Activated T-helper 9 cell treated with anti-CD3 and anti-CD28 coated beads, Interleukin-2, amount 50 U/mL, for 16 hours (primary cell): ENCODE measurements at places on chromosomes 5 and 9.
A peak's percentile ranks its signal among the peaks of the same experiment; 100 is the strongest.

- DNase-seq = no peak
Measured at GRCh38 chr5:158326256-158326655, 467.3 kb upstream of the CLINT1 start.

- DNase-seq = no peak
Measured at GRCh38 chr9:103731541-103731940, 362.6 kb upstream of the SMC2 start.

- no peak for DNase-seq
Measured at GRCh38 chr5:90293931-90294330, 115.6 kb downstream of the CETN3 start.

DNA sequence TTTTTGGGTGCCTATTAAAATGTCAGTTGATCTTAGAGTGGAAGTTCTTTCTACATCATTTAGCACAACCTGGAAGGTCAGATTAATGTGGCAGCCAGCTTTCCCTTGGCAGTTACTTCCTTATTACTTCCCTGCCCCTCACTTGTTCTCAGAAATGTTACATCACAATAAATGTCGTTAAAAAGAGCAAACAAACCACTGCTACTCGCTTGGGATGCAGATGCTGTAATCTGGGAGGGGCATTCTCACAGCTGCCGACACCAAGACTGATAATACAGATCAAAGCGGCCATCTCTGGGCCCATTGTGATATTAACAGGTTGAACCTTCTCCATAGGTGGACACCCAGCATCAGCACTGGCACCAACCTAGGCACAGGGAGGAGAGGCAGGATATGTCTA lies 29.3 kb downstream of the PLAC8L1 start:
- no peak for DNase-seq

GRCh38 chr9:6194934-6195333 lies 20.7 kb upstream of the IL33 start:
- no peak for DNase-seq

DNA sequence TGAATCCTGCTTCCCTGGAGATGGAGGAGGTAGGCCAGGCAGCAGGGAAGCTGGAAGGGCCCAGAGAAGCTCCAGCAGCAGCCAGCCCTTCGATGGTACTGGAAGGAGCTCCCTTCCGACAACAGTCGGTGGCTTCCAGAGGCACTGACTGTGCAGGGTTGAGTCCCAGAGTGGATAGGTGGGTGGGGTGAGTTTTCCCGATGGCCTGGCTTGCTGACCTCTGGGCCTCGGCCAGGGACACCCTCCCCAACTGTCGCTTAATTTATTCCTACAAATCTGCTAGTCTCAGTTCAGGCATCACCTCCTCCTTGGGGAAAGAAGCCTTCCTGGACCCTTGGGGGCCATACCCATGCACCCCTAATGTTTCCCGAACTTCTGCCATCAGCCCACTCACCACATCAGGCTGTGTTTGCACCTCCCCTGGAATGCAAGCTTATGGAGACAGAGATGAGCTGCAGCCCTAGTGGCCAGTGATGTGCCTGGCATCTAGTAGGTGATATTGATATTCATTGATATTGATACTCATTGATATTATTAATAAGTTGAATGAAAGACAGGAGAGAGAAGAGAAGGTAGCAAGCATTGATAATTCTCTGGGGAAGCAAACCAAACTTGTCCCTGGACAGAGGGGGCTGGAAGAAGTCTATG lies 104.6 kb upstream of the BOD1 start:
- DNase-seq = no peak

DNA sequence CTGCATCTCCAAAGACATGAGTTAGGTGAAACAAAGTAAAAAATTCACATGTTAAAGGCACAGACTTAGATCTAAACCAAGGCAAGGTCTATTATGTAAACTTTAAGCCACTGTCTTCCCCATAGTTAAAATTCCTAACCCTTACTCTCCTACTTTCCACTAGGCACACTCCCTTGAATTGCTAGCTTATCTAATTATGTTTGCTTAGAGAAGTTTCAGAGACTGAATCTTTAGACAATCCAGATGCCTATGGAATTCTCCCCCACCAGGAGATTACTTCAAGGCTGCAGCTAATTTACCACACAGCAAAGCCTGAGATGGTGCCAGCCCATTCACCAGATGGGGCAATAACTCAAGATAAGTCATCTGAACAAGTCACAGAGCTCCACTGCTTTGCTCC lies 803.1 kb upstream of the COX7C start:
- no peak for DNase-seq

- no peak for DNase-seq
Measured at GRCh38 chr9:4665357-4665756, 923 bp downstream of the SPATA6L start.

- DNase-seq = peak; percentile 60
Measured at GRCh38 chr5:68239487-68239886, 23.9 kb downstream of the PIK3R1 start.

GRCh38 chr5:6859951-6860638 lies 146.9 kb downstream of the TENT4A start:
- DNase-seq = no peak

DNA sequence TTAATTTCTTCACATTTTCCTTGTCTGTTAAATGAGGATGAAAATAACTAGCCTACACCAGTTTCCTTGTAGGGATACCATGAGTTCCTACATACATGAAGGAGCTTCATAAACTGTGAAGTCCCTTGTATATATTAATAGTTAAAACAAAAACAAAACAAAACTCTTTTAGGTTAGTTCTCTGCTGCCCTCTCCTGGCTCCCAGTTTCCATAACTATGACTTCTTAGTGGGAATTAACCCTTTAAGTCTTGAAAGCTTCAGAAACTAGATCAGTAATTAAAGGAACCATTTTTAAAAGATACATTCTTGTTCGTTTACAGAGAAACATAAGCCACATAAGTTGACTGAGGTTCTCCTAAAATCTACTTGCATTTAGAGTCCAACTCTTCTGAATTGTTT lies 500.0 kb upstream of the C9orf72 start:
- DNase-seq = no peak

DNA sequence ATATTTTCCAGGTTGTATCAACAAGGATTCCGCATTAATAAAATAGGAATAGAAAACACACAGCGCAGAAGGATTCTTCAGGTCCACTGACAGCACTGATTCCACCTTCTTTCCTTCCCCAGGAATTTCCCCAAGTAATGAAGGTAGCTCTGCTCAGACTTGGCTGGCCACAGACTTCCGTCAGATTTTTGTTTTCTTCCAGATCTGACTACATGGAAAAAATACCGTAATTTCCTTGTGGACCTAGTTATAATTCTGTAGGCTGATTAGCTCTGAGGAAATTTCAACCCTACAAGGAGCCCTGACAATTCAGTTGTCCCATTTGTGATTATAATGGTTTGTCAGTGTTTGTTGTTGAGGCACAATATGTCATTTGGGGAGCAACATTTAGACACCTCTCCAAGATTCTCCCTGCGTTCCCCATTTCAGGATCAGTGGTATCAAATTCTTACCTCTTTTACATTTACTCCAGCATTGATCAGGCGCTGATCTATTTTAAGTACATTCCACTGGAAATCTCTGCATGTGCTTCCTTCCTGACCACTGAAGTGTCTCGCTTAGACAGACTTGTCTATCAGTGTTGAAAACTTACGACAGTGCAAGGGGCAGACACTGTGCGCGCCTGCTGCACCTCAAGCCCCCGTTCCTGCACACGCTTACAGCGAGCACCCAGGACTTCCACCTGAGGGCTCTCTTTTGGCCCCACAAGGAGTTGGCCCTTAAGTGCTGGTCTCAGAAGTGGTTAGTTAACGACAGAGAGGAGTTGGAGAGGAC lies 94.8 kb downstream of the LHFPL2 start:
- no peak for DNase-seq

DNA sequence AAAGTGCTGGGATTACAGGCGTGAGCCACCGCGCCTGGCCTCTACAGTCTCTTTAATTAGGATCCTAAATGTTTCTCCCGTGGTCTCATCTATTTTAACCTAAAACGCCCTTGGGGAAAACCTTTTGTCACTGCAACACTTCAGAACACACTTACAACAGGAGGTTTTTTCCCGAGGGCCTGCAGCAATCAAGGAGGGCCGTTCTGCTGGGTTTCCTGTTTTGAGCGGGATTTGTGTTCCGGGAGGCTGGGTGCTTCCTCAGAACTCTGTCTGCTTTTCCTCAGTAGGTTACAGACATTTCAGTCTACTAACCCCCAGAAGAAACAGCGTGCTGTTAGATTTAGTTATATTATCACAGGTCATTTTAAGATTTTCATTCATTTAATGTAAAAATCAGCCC lies 65.4 kb upstream of the IRX4 start:
- DNase-seq = no peak

- no peak for DNase-seq
Measured at GRCh38 chr5:139634541-139634940, 13.6 kb upstream of the CXXC5 start.

DNA sequence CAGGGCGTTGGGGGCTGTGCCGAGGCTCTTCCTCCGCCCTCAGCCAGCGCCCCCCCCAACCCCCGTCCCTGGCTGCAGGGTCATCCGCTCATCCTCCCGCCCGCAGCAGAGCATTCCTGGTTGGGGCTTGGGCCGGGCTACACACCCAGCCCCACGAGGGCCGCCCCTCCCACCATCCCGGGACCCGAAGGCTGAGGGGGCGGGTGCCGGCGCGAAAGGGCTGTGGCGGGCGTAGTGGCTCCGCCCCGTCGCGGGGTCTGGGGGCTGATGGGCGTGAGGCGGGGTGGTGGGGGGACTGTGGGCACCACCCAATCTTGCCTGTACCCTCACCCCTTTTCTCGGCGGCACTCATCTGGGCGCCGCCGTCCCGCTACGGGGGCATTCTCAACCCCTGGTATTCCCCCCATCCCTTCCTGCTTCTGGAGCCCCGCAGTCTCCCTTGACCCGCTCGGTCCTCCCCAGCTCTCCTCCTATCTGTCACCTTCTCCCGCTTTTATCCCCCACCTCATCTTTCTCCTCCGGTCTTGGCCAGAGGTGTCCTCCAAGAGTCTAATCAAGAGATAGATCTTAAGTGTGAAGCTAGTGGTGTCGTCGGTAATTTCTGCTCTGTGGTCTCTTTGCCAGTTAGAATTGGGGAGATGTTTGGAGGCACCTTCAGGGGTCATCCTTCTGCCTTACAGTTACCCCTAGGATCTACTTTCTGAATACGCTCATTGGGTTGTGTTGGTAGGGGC lies 1.6 kb downstream of the FER start:
- DNase-seq = no peak

DNA sequence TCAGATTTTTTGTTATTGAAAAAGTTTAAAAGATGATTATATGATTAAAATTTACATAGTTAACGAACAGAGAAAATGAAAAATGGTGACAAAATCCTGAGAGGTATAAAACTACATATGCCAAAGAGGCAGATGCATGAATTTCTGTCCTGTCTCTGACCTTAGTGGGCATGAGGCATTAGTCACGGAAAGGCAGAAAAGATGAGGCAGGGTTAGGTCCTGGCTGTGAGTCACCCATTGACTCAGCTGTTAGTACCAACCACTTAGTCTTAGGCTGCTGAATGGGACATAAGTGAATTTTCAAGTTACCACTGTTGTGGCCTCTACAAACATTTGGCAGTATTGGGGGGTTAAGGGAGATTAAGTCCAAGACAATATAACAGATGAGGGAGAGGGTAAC lies 33.1 kb downstream of the RASA1 start:
- peak; percentile 24 for DNase-seq

DNA sequence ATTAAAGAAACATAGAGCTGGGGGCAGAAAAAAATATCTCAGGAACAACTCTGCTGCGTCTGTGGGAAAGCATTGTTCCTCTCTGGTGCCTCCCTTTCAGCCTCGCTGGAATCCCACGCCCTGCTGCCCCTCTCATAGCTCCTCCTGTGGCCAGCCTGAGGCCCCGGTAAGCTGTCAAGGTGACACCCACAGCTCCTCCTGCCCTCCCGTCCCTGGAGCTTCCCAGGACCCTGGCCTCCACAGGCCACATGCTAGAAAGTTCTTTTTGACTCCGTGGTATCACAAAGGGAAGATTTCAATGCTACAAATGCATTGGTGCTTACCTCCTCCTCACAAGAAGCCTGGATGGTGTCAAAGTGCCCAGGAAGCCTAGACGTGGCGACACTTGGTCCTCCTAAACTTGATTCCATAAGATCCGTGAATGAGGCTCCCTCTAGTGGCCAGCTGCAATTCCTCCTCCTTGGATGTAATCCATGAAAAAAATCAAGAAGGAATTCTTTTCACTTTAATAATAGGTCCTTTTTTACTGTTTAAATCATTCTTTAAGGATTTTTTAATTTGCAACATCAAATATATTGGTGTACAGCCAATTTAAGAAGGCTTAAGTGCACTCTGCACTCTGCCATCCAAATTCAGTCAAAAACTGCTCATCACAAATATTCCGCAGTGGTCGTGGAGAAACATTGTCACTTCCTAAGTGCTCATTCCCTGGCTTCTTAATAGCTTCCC lies 104.9 kb downstream of the CFAP90 start:
- DNase-seq = peak; percentile 11

GRCh38 chr5:151448038-151448985 lies 909 bp downstream of the SLC36A1 start:
- no peak for DNase-seq

GRCh38 chr5:34656700-34657273 lies 659 bp downstream of the RAI14 start:
- no peak for DNase-seq

DNA sequence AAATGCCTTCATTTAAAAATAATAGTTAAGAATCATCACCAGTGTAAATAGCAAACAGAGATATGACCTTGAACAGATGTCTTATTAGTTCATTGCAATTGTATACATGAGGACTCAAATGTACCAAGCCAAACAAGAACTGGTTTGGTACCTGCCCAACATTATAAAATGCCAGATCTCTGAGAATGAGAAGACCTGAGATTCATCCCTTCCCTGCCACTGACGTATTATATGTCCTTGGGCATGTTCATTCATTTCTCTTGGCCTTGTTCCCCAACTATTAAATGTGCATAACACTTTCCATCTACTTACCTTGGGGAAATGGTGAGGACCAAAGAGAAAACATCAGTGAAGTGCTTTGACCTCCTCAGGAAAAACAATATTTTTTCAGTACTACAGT lies 33.6 kb upstream of the ERBIN start:
- no peak for DNase-seq

GRCh38 chr9:34719021-34719768 lies 9.3 kb upstream of the CCL21 start:
- DNase-seq = no peak

DNA sequence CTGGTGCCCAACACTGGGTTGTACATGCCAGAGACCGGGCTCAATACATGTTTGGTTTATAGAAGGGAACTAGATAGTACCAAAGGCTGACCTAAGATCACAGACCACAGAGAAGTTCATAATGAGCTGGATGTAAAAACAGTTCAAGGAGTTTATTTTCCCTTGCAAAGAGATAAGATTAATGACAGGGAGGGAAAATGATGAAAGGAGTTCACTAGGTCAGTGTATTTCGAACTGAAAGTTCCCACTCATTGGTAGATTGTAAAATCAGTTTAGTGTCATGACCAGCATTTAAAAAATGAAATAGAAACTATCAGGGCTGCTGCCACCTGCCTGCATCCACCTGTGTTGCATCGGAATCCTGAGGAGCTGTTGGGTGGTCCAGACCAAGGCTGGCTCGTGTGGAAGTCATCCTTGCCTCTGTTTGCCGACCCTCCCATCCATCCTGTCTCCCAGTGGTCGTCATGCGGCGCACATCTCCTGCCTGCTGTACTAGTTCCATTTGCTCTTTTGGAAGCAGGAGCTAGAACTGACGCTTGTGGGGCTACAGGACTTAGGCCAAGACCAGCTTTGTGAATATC lies 21.1 kb downstream of the TBC1D2 start:
- no peak for DNase-seq
